ENCODE measurements at places on chromosomes 16 and 17.
A peak's percentile ranks its signal among the peaks of the same experiment; 100 is the strongest.

GRCh38 chr16:10805334-10805733 is 13.3 kb downstream of the TVP23A start:
- DNase-seq, result no peak

DNA sequence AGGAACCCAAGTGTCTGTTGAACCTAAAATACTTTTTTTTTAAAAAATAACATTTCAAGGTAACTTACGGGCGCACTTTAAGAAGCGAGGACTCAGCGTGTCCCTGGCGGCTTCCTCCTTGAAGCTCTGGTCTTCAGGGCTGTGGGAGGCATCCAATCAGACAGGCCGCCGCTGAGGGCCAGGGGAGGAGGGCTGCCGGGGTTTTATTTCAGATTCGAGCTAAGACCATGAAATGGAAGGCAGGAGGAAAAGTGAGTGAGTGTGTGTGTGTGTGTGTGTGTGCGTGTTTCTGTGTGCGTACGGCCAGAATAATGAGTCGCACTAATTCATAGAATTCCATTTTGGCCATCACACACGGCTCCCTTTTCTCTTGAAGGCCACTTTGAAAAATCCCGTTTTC is 41.1 kb downstream of the C16orf78 start:
- DNase-seq, result no peak

DNA sequence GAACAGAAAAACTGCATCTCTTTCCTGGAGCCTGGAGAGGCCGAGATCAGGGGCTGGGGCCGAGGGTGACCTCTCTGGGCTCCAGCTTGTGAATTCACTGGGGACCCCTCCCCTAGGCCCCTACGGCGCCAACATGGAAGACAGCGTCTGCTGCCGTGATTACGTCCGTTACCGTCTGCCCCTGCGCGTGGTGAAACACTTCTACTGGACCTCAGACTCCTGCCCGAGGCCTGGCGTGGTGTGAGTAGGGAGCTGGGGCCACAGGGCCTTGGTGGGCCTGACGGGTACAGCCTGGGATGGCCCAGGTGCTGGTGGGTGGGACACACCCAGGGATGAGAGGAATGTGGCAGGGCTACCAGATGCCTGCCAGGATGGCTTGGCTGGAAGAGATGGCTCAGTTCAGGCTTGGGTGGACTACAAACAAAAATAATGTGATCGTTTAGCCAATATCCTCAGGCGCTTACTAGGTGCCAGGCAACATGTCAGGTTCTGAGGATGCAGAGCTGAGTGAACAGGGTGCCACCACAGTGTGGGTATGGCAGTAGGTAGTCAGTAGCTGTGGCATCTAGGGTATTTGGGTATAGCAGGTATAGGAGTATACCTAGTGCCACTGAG is 1.8 kb downstream of the CCL22 start:
- DNase-seq, result no peak

DNA sequence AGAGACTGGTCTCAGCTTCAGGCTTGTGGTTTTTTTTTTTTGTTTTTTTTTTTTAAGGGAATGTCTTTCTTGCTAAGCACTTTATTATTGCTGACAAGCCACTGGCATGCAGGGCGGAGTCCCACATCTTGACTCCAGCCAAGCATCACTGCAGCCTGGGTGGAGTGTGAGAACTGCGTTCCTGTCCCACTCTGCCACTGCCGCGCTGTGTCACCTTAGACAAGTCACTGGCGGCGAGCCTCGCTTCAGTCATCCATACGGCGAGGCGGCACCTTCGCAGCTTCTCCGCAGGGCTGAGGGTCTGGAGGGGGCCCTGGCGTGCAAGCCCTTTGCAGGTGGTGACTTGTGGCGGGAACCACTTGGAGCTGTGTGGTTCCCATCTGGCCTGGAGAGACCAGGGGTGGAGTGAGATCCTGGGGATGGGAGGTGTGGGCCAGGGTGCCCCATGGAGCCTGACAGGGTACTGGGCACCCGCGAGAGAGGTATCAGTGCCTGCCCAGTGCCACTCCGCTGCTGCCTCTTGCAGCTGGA is 99.1 kb upstream of the CIBAR2 start:
- DNase-seq, result peak; percentile 44

GRCh38 chr17:63138713-63139112 is 172.7 kb downstream of the TANC2 start:
- no peak for DNase-seq

DNA sequence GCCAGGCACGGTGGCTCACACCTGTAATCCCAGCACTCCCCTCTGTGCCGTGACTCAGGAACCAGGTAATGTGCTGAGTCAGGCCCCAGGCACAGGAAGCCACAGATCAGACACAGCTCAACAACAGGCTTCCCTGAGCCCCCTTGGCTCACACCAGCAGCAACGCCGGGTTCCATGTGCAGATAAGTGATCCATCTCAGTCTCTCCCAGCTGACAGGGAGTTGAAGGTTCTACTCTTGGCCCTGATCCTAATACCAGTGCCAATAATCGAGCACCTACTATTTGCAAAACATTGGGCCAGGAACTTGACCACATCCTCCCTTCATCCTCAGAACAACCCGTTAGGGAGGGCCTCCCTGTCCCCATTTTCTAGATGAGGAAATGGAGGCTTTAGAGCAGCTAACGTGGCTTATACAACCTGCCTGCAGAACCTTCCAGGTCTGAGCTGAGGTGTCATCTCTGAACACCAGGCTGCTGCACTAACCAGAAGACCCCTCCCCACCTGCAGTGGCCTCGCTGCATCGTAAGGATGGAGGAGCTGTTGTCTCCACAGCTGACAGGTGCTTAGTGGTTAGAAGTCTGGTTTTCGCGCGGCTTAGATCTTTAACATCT is 64.8 kb upstream of the AMZ2 start:
- DNase-seq, result no peak

DNA sequence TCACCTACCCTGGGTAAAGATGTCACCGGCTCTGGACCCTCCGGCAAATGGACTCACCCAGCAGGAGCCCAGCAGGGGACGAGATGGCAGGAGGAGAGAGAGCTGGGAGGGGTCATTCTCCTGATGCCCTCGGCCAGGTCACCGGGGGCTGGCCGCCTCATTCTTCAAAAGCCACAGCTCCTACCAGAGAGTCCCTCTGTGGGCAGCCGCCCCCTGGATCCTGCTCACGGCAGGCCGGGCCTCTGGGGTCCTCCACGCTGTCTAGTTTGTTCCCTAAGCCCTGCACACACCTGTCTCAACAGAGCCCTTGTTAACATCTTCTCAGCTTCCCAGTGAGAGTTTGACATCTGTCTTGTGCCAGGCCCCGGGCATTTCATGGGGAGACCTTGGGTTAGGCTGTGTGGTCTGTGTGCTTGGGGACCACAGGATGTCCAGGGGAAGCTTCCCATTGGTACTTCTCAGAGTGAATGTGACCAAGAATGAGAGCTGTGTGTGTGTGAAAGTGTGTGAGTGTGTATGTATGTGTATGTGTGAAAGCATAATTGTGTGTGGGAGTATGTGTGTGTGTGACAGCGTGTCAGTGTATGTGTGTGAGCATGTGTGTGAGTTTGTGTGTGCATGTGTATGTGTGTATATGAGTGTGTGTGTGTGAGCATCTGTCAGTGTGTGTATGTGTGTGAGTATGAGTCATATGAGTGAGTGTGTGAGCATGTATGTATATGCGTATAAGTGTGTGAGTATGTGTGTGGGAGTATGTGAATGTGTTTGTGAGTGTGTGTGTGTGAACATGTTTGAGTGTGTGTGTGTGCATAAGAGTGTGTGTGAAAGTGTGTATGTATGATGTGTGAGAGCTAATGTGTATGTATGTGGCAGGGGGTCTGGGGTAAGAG is 65.5 kb upstream of the BCO1 start:
- no peak for DNase-seq

DNA sequence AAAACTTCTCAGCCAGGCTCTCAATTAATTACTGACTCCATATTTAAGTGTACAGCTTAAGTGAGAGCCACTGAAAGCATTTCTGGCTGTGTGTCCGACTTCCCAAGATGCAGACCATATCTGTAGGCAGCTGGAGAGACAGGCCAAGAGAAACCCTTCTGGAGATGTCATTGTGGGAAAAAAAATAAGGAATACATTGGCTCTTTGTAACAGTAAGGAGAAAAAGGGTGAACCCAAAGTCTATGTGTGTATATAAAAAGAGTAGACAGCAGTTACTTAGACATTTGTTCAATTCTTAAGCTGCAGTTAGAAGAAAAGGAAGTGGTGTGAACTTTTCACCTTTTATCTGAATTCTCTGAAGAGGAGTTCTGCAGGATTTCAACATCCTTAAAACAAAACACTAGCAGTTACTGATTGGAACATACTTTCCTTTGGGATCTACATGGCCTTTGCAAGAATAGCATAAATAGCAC is 21.7 kb downstream of the FAM117A start:
- DNase-seq, result no peak

DNA sequence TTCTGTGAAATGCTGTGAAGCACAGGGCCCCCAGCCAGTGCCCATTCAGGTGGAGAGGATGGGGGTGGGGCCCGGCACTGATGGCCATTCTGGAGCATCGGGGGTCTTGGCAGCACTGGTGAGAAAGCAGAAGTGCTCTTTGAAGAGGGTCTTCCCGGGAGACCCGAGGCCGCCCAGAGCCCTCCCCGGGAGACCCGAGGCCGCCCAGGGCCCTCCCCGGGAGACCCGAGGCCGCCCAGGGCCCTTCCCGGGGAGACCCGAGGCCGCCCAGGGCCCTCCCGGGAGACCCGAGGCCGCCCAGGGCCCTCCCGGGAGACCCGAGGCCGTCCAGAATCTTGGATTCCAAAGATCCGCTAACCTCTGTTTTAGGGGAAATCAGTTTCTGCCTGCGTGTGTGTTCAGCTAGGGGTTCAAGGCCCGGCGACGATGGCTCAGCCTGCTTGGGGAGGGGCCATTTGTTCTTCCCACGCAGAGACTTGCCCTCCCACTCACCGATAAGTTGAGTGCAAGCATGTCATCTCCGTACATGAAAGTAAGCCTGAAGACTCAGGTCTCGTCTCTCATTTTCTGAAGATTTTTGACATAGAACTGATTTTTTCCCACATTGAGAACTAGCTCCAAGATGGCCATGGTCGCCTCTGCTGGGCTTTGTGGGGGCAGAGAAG is 35.2 kb upstream of the CAPN15 start:
- no peak for DNase-seq

GRCh38 chr16:85529489-85530369 is 83.4 kb upstream of the GSE1 start:
- no peak for DNase-seq

GRCh38 chr16:82389956-82390650 is 220.1 kb upstream of the MPHOSPH6 start:
- no peak for DNase-seq

DNA sequence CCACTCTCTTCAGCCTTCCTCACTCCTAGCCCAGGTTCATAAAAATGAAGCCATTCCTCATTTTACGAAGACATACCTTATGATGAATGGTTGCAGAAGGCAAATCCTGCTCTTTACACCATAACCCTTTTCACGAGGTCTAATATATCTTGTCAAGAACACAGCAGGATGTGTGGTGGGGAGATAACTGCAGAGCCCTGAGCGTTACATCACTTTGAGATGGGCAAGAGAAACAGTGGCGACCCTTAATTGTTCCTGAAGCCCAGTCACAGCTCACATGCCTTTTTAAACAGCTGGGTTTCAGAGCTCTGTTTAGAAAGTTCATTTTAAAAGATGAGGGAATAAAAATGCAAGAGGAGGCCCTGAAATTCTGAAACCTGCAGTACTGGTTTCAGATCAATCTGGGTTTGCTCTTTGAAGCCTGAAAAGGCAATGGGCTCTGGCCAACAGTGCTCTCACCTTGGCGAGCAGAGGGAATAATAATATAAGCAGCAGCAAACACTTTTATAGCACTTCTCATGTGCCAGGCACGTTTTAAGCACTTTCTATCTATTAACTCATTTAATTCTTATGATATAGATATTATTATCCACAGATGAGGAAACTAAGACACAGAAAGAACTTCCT is 2.9 kb downstream of the FAM117A start:
- DNase-seq, result no peak

All from stromal cell of bone marrow (primary cell).